ENCODE measurements at places on chromosomes 11 and 22.
A peak's percentile ranks its signal among the peaks of the same experiment; 100 is the strongest.

- no peak for DNase-seq
Observed at GRCh38 chr22:42902875-42903510, 45.9 kb upstream of the ARFGAP3 start.

- peak; percentile 53 for DNase-seq
Observed at GRCh38 chr11:17021511-17021910, 7.3 kb upstream of the PLEKHA7 start.

- no peak for DNase-seq
Observed at GRCh38 chr11:77140231-77140851, 12.3 kb downstream of the MYO7A start.

- no peak for DNase-seq
Observed at GRCh38 chr22:26753125-26753862, 95.9 kb downstream of the MIAT start.

GRCh38 chr11:96307776-96308140, 35.2 kb downstream of the MAML2 start:
- DNase-seq = peak; percentile 86

DNA sequence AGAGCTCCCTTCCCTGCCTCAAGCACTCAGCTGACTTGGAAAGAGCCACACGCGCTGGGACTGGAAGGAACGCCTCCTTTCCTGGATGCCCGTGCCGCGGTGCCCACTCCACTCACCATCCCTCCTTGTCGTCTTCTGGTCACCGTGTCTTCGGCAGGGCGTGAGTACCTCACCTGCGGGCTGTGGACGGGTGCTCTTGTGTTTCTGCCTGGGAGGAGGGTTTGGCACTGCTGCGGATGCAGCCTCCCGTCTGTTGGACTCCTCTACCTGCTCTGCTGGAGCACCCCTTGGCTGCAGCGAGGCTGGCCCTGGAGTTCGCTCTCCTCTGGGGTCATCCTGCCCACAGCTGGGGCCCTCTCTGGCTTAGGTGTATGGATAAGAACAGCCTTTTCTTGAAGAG, 612.7 kb downstream of the BRD1 start:
- DNase-seq = no peak

- no peak for DNase-seq
Observed at GRCh38 chr22:21699643-21700042, 33.8 kb downstream of the PPIL2 start.

- DNase-seq = peak; percentile 85
Observed at GRCh38 chr11:19903620-19904069, 191.0 kb downstream of the NAV2 start.

- no peak for DNase-seq
Observed at GRCh38 chr22:28773461-28773867, 969 bp downstream of the CCDC117 start.

DNA sequence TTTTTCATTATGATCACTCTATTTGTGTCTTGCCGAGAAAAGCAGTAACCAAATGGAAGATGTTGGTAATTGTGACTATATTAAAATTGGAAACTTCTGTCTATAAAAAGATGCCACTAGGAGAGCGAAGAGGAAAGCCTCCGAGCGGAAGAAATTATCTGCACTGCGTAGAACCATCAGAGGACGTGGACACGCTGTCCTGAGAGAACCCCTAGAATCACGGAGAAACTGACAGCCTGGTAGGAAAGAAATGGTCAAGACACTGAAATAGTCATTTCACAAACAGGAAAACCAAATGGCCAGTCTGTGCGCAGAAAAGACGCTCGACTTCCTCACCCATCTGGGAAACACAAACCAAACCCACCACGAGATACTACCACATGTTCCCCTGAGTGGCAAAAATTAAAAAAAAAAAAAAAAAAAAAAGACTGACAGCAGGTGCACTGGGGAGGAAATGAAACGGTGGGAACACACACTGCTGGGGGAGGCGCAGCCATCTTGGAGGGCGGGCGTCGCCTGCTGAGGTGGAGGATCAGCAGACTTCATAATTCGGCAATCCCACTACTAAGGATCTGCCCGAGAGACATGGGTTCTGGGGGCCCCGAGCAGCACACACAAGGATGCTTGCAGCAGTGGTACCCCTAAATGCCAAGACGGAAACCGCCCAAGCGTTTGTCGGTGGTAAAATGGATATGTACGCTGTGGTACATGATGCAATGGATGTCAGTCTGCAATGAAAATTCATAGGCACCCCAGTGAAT, 21.3 kb downstream of the IFITM10 start:
- no peak for DNase-seq

DNA sequence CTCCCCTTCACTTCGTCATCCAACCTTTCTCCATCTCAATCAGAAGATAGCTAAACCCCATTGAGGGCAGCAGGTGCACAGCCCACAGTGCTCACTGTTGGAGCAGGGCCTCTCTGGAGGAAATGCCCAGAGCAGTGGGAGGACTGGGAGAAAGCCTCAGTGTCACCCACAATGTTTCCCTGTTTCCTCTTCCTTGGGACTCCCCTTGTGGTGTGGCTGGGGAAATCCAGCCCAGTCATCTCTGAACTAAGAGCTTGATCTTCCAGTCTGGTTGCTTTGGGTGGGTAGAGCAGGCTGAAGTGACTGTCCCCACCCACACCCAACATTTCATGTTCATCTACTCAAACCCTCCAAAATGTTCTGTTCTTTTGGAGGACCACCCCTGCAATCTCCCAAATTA, 29.8 kb upstream of the EED start:
- no peak for DNase-seq

GRCh38 chr11:133900176-133901105, 55.1 kb upstream of the SPATA19 start:
- DNase-seq = no peak

DNA sequence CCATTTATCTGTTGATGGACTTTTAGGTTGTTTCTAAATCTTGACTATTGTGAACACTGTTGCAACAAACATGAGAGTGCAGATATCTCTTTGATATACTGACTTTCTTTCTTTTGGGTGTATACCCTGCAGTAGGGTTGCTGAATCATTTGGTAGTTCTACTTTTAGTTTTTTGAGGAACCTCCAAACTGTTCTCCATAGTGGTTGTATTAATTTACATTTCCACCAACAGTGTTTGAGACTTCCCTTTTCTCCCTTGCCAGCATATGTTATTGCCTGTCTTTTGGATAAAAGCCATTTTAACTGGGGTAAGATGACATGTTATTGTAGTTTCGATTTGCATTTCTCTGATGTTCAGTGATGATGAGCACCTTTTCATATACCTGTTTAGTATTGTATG, 330.0 kb downstream of the DDX10 start:
- DNase-seq = no peak

GRCh38 chr11:57354699-57355098, 16.5 kb downstream of the P2RX3 start:
- no peak for DNase-seq

DNA sequence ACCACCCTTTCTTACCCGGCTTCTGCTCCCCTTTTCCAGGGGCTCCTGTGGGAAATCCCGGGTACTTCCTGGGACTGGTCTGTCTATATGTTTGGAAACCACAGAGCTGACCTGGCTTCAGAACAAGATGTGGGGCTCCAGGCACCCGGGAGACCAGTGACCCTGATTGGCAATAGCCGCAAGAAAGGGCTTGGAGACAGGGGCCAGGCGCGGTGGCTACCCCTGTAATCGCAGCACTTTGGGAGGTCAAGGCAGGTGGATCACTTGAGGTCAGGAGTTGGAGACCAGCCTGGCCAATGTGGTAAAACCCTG, 3.2 kb upstream of the NEAT1 start:
- no peak for DNase-seq

DNA sequence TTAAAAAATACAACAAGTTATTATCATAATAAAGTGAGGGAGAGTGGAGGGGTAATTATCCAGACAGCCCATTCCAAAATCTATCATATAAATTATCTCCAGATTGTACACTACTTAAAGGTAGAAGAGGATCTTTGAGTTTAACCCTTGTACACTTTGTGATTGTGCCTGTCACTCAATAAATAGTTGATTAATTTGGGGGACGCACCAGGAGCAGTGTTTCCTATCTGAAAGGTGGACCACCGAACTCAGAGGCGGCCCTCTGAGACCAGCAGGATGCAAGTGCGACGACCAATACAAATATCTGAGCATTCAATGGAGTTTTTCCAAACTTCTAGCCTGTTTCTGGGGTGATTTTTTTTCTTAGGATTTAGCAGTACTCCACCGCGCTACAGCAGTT, 1.1 kb upstream of the CECR2 start:
- DNase-seq = no peak

GRCh38 chr11:36388951-36389350, 92.9 kb downstream of the PRR5L start:
- DNase-seq = no peak

GRCh38 chr22:31944700-31945442, 536 bp downstream of the YWHAH start:
- no peak for DNase-seq

- DNase-seq = no peak
Observed at GRCh38 chr11:75420224-75421034, 12.6 kb downstream of the KLHL35 start.

DNA sequence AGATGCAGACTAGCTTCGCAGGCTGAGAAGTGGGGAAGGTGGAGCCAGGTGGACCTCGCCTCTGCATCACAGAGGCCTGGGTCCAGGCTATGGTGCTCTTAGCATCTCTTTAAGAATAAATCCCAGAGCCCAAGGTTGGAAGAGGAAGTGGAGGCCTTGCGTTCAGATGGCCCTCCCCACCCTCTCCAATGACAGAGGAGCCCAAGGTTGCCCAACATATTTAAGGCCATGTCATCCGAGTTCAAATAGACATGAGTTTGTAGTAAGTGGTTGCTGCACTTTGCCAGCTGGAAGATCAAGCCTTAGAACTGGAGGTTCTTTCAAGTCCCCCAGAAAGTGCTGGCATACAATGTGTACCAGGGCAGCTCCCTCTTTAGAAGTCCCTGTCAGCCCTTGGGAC, 47.1 kb upstream of the HORMAD2 start:
- DNase-seq = no peak

DNA sequence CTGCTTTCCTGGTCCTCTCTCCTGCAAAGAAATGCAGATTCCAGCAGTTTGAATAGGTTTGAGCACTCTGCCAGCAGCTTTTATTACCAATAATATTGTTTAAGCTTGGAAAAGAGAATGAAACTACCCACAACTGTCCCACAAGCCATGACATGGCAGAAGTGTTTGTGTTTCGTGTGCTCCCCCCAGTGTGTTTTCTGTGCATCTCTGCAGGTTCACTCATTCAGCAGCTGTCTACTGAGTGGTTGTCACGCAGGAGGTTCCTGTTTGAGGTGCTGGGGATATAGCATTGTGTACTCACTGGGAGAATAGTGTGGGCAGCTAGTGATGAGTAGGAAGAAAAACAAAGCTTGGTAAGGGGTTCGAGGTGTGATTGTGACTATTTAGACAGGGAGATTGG, 55.3 kb upstream of the SUSD2 start:
- DNase-seq = no peak

GRCh38 chr11:5303626-5304025, 1.9 kb upstream of the OR51B4 start:
- no peak for DNase-seq

GRCh38 chr11:114270531-114271270, 25.5 kb upstream of the NNMT start:
- DNase-seq = no peak

GRCh38 chr22:48822278-48823233, 1005.1 kb downstream of the BRD1 start:
- DNase-seq = no peak

- DNase-seq = no peak
Observed at GRCh38 chr11:68065841-68066240, 27.0 kb downstream of the TCIRG1 start.

GRCh38 chr22:31080164-31080847, 812 bp upstream of the SMTN start:
- no peak for DNase-seq

DNA sequence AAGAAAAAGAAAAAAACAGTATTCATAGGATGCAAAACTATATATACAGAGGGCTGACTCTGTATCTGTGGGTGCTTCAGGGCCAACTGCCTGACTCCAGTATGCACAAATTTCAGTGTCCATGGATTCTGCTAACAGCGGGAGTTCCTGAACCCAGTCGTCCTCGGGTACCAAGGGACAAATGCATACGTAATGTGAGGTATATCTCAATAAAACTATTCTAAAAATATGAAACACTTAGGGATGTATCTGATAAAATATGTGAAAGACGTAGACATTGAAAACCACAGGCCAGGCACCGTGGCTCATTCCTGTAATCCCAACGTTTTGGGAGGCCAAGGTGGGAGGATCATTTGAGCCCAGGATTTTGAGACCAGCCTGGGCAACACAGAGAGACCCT, 13.9 kb upstream of the COMT start:
- DNase-seq = no peak

GRCh38 chr22:27196606-27197005, 539.2 kb downstream of the MIAT start:
- DNase-seq = no peak

GRCh38 chr11:88620568-88621130, 283.1 kb upstream of the CTSC start:
- DNase-seq = no peak

GRCh38 chr22:47294576-47294975, 532.1 kb downstream of the TBC1D22A start:
- no peak for DNase-seq

- DNase-seq = peak; percentile 95
Observed at GRCh38 chr11:72091292-72091691, 10.6 kb downstream of the LRRC51 start.

- DNase-seq = no peak
Observed at GRCh38 chr11:90218606-90219005, 4.2 kb downstream of the CHORDC1 start.

DNA sequence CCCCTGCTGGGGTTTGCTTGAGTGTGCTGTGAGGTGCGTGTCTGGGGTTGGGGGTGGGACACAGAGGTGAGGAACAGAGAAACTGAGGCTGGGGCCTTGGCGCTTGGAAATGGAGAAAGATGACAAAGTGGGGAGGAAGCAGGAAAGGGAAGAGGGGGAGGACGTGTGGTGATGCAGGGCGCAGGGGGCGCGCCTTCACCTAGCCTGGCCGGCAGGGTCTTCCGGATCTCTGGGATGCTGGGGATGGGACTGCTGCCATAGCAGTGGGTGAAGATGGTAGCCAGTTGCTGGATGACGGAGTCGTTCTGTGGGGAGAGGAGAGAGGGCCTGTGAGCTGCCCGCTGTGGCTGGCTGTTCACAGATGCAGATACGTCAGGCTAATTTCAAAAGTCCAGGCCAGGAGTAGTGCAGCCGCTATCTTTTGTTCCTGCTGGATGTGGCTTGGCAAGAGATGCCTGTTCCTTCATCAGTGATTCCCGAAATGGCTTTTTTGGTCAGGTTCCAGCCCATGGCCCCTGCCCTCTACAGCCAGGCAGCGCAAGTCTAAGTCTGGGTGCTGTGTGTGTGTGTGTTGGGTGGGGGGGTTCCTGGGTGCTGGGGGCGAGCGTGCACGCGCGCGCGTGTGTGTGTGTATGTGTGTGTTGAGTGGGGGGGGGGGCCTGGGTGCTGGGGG, 54.8 kb downstream of the NAT10 start:
- DNase-seq = no peak

DNA sequence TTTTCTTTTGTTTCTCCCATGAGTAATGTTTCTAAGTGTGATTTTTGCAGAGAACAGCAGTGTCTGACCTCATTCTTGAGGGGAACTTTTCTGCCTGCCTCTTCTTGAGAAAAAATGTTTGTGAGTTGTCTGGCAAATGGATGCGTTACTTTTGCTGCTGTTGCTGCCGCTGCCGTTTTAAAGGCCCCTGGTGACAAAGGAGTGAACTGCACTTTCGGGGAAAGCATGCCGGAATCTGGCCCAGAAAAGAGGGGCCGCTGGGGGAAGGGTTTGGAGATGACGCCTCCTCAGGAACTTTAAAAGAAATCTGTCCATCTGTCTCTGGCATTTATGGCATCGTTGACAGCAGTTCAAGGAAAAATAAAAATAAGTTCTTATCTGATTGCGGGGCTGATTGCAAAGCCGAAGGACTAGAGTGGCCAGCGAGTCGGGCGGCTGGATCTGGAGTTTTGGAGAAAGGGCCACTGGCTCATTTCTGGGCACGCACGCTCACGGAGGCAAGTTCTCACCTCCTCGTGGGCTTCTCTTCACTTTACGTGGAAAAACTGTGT, 16.5 kb downstream of the ZBTB16 start:
- DNase-seq = peak; percentile 47

Data from SK-MEL-5 (cell line).